ENCODE measurements at places on chromosomes 13 and 19.

GRCh38 chr13:73898276-73898675, 235.9 kb downstream of the KLF12 start:
- no peak for DNase-seq

DNA sequence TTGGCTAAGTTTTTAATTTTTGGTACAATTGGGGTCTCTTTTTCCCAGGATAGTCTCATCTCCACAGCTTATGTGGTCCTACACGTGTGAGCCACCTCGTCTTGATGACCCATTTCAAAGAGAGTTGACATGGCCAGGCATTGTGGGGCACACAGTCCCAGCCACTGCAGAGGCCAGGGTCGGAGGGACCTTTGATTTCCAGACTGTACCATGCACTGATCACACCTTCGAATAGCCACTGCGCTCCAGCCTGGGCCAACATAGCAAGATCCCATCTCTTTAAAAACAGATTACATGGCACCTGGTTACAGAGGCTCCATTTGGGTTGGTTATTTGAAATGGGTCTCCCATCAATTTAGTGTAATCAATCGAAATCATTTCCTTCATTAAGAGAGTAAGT, 71.6 kb downstream of the DPRX start:
- DNase-seq = no peak

DNA sequence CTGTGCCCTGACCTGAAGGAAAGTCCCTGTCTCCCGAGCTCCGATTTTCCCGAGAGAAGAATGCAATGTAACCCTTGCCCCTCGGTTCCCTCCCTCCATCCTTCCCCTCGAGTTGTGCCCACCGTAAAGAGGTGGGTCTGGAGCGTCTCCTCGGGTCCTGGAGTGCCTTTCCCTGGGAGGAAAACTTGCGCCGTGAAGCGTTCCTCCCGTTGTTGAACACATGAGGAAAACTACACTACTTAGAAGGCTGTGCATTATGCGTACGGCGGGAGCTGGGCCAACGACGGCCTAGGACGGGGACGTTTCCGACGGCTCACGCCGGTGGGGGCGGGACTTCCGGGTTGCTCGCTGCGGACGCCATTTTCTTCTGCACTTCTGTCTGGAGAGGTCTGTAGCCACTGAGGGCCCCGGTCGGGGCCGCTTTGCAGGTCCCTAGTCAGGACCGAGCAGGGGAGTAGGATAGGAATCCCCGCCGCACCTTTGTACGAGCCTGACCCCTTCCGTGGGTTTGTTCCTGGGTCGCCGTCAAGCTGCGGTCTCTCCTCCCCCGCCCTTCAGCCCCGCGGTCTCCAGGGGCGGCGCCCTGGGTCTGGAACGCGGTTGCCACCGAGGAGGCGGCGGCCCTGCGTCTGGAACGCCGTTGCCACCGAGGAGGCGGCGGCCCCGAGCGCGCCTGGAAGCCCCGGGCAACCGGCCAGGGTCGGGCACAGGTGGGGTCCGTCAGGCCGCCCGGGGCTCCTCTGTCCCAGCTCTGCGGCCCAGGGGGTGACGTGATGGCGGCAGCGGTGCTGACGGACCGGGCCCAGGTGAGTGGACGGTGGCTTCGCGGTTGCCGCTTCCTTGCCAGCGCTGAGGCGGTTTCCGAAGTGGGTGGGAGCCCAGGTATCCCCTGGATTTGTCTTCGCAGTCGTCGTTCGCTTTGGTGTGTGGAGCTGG, at the start of gene ZNF264:
Gene ZNF264 (plus strand): TSS at position 360 of the 936 bp plus-strand sequence. CDS start 414 bp downstream, at position 774.
- peak; percentile 72 for DNase-seq

DNA sequence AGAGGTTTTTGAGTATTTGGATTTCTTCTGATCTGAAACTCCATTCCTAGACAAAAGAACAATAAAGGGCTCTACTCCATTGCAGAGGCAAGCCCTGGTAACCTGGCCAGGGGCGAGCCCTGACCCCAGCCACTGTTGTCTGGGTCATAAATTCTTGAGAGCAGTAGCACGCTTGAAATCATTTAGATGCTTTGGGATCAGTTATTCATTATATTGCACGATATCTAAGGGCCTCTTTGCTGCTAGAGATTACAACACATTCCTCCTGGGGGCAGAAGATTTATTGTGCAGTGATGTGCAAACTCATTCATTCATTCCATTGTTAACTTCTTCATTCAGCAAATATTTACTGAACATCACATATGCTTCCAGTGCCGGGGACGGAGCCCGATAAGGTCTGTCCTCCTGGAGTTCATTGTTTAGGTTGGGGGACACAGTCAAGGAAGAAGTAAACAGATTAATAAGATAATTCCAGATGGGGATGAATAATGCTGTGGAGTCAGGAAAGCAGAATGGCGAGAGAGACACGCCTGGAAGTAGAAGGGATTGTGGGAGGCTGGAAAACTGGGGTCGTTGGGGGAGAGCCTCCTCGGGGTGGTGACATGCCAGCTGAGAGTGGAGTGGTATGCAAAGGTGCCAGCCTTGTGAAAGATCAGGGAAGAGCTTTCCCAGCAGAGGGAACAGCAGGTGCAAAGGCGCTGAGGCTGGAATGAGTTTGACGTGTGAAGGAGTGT, 34.9 kb downstream of the SIPA1L3 start:
- DNase-seq = no peak

GRCh38 chr13:27334774-27335435, 64.3 kb downstream of the RASL11A start:
- no peak for DNase-seq

DNA sequence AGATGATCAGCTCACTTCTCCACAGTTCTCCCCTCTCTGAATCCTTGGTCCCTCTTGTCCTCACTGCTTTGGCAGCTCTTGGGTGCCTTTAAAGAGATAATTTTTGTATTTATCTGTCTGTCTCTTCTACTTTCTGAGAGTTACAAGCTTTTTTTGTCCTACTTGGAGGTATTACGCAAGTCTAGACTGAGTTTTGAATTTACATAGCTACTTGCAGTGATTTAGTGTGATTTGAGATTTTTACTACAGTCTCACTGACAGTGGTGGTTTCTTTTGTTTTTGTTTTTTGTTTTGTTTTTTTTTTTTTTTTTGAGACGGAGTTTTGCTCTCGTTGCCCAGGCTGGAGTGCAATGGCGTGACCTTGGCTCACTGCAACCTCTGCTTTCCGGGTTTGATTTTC, 22.1 kb downstream of the URI1 start:
- DNase-seq = no peak

DNA sequence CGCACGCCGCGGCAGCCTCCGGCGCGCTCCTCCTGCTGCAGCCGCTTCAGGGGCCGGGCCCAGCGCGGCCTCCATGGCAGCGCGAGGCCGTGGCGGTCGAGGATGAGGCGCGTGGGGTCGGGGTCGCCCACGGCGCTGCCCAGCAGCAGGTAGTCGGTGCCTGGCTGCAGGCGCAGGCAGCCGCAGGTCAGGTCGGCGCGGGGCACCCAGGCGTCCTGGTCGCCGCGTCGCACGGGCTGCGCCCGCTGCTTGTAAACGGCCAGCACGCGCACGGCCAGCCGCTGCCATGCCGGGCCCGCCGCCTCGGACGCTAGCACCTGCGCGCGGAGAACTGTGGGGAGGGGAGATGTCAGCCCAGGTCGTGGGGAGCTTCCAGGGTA, 11.1 kb downstream of the NTN5 start:
- DNase-seq = no peak

DNA sequence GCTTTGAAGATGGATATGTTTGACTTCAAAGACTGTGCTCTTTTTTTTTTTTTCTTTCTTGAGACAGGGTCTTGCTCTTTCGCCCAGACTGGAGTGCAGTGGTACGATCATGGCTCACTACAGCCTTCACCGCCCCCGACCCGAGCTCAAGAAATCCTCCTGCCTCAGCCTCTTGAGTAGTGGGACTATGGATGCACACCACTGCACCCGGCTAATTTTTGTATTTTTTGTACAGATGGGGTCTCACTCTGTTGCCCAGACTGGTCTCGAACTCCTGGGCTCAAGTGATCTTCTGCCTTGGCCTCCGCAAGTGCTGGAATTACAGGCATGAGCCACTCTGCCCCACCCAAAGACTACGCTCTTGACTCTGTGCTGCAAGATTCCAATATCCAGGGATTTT, 50.4 kb downstream of the SPTBN4 start:
- DNase-seq = no peak

- DNase-seq = no peak
Measured at GRCh38 chr13:88979465-88980175, 1308.4 kb downstream of the SLITRK5 start.

- DNase-seq = no peak
Measured at GRCh38 chr19:15782211-15782610, 5.2 kb upstream of the OR10H5 start.

GRCh38 chr19:2494447-2495129, 18.7 kb downstream of the GADD45B start:
- no peak for DNase-seq

- DNase-seq = no peak
Measured at GRCh38 chr13:113914333-113915011, 50.6 kb upstream of the GAS6 start.

GRCh38 chr13:112447761-112448603, 71.8 kb downstream of the SPACA7 start:
- DNase-seq = no peak

GRCh38 chr13:39159393-39159792, 121.1 kb downstream of the NHLRC3 start:
- no peak for DNase-seq

DNA sequence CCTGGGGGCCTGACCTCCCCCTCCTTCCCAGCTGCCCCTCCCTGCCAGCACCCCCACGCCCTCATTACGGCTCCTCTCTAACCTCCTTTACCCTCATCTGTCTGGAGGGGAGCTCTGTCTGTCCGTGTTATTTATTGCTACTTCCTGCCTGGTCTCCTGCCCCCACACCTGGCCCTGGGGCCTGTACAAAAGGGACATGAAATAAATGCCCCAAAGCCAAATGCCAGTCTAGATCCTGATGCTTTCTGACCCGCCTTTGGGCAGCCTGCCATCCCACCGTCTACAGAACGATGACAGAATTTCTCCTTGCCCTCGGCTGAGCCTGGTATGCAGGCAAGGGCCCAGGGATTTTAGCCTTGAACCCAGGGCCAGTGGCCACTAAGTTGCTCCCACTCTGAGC, 15.4 kb upstream of the CD22 start:
- DNase-seq = no peak

DNA sequence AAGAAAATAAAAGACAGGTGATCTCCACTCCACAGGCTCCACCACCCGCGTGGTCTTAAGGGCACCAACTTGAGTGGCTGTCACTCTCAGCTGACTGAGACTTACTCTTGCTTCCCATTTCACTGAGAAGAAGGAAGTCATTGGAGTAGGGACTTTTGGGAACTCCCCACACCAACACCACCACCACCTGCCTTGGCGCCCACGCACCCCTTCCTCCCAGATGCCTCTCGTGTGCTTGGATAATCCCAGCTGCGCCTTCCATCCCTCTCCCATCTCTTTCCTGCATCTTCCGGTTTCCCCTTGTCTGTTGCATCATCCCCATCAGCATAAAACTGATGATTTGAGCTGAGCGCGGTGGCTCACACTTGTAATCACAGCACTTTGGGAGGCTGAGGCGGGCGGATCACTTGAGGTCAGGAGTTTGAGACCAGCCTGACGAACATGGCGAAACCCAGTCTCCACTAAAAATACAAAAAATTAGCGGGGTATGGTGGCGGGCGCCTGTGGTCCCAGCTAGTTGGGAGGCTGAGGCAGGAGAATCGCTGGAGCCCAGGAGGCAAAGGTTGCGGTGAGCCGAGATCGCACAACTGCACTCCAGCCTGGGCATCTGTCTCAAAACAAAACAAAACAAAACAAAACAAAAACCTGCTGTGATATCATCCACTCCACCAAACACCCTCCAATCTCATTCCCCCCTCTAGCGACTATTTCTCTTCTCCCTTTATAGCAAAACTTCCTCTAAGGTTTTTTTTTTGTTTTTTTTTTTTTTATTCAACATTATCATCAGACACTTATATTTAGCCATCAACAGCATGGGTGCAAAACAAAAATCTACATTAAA, 25.5 kb downstream of the AP2S1 start:
- DNase-seq = no peak

Data from left renal pelvis (tissue), 4 donors.